Naive thymus-derived CD4-positive, alpha-beta T cell (primary cell): ENCODE measurements at places on chromosomes 12 and 14. TPM values are rescaled to one million over a fixed set of nuclear protein-coding genes. Genes with fewer than 3 reads are reported as not detected.

IRAK4 gene
- 36.3 TPM for polyA plus RNA-seq

RD3L gene
- not detected for polyA plus RNA-seq

ANO4 gene
- polyA plus RNA-seq = not detected

CLEC4A gene
- polyA plus RNA-seq = 0.59 TPM

TBX3 gene
- not detected for polyA plus RNA-seq

SDS gene
- polyA plus RNA-seq = not detected

ACOT4 gene
- 1.8 TPM for polyA plus RNA-seq

IRAK3 gene
- not detected for polyA plus RNA-seq

GRCh38 chr12:112536367-112536730 lies 117.6 kb downstream of the PTPN11 start:
- DNase-seq = no peak

- DNase-seq = no peak
Measured at GRCh38 chr12:124681779-124682391, 114.5 kb upstream of the NCOR2 start.

GRCh38 chr14:74804219-74804825 lies 41.2 kb downstream of the YLPM1 start:
- DNase-seq = peak; percentile 33

DNA sequence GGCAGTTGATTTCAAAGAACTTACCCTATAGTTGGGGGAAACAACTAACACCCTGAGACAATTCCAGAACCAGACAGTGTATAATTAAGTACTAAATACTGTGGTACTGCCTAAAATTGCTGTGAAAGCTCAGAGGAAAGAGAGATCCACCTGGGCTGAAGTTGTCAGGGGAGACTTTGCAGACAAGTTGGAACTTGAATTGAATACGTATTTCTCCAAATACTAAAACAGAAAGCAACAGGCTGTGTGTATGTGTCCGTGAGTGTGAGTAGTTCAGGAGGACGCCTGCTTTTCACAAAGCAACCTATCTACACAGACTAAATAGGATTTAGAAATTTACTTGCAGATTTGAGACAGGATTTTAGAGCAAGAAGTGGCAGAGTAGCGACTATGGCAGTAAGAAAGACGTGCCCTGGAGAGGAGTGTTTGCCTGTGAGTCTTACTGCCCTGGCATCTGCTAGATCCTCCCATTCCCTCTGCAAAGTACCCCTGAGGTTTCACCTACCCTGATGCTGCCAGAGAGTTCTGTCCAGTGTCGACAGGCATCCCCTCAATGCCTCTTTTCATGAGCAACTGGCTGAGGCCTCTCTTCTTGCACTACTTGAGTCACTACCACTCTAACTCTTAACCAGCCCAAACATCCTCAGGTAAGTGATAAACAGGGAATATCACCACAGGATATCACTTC lies 37.4 kb upstream of the BMP4 start:
- no peak for DNase-seq

DNA sequence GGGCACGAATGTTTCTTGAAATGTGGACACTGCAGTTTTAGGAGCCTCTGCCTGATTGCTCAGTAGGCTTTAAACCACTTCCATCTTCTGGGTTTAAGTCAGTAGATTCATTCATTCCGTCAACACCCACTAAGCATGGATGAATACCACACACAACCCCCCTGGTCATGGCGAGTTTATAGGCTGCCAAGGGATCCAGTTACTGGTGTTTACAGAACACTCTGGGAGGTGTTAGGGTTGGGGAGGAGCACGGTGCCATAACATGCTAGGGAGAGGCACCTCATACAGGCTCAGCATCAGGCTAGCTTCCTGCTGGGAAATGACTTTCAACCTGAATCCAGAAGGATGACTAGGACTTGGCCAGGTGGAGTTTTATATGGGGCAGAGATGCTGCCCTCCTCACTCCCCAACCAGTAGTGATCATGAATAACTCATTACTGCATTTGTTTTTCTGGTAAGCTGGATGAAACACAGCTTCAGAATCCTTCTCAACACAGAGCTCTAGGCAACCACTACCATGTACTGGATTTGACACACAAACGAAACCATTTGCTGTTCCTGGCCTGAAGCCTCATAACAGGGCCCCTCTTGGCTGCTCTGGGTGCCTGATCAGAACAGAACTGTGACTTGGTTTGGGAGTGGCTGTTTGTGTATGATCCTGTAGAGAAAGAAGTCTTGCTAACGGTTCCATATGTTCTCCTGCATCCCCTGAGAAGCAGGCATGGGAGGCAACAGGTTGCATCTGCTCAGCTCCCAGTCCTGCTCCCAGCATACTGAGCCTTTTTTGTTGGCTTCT lies 47.9 kb downstream of the FBXW8 start:
- no peak for DNase-seq

GRCh38 chr12:76018111-76018510 lies 13.5 kb downstream of the PHLDA1 start:
- no peak for DNase-seq

DNA sequence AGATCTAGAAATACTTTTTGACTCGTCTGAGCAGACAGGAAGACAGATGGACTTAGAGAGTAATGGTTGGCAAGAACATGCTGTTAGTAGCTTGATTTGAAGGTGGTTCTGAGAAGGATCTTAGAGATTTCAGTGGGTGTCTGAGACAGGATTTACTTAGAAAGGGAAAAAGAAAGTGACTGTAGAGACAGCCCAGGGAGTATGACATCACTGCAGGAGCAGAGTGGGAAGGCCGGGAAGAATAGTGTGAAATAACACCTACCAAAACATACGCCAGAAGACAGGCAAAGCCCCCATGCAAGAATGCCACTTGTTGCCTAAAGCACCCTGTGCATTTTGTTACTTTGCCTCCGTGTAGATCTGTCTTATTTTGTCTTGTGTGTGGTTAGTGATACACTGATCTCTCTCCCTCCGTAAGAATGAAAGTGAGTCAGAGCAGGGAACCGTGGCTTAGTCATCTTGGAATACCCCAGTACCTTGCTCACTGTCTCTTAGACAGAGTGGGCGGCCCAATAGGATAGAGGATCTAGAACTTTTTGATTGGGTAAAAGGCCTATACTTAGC lies 161.3 kb upstream of the IFNG-AS1 start:
- DNase-seq = no peak

- DNase-seq = no peak
Measured at GRCh38 chr12:126523891-126524290, 1458.7 kb downstream of the AACS start.

DNA sequence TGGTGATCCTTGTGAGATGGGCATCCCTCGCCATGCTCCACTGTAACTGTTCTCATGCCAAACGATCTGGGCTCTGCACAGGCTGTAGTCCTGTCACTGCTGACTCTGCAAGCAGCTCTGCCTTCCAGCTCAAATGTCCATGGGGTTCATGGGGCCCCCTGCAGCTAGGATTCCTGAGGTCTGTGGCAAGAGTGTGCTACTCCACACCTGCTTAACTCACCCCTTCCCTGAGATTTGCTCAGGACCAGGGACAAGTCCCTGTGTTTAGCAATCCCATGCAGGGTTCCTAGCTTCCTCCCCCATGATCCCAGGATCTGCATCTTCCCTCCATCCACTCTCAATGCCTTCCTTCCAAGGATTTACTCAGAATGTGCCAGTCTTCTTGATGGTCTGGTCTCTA lies 241.0 kb downstream of the ASCL1 start:
- DNase-seq = no peak

DNA sequence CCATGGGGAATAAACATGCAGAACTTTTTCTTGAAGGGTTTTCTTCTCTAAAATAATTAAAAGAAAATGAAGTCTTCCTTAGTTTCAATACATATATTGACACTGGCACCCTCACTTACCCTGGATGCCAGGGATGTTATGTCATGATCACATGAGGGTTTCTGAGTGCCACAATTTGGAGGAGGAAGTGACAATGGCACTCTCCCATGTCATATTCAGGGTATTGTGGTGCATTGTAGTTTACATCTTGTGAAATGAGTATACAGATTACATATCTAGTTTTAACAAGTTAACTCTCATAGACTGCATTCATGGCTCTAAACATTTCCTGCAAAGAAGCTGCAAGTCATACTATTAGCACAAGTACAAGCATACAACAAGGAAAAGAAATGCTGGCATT lies 37.7 kb downstream of the CCDC177 start:
- no peak for DNase-seq

DNA sequence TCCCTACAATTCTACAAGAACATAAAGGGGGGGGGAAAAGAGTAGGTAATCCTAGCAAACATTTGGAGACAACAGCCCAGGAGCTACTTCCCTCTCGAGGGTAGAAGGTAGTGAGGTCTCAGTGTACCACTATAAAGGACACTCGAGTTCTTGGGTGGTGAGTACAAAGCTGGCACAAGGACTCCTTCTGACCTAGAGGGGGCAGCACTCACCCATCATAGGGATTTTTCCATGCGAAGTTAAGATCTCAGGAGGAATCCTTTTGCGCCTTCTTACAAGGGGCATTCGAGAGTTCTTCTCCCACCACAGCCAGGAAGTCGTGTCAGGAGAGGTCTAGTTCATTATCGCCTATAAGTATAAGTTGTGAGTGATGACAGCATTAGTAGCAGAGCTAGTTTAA lies 200.2 kb upstream of the RBM19 start:
- DNase-seq = no peak

- no peak for DNase-seq
Measured at GRCh38 chr12:109822951-109823411, 10.2 kb downstream of the TRPV4 start.

GRCh38 chr12:57240926-57241401 lies 10.0 kb downstream of the STAC3 start:
- DNase-seq = no peak

DNA sequence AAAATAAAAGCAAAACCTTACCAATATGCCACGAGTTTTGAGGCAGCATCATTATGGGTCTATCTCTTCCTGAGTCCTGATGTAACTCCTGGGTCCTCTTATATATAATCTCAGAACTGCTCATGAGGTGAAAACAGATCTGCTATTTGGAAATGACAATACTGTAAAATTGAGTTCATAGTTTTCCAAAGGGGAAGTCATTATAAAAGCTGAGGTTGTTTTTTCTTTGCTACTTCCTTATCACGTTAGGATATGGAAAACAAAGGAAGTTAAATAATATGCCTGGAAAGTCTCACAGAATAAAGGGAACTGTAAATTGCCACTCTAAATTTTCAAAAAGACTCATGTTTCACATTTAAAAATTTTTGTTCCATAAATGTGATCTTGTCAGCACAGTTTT lies at the start of gene CD163L1:
Gene CD163L1 (minus strand): TSS at position 78 of the 400 bp plus-strand sequence. CDS start 26 bp downstream, at position 52.
- DNase-seq = no peak

GRCh38 chr14:52988139-52988538 lies 37.3 kb upstream of the FERMT2 start:
- no peak for DNase-seq

DNA sequence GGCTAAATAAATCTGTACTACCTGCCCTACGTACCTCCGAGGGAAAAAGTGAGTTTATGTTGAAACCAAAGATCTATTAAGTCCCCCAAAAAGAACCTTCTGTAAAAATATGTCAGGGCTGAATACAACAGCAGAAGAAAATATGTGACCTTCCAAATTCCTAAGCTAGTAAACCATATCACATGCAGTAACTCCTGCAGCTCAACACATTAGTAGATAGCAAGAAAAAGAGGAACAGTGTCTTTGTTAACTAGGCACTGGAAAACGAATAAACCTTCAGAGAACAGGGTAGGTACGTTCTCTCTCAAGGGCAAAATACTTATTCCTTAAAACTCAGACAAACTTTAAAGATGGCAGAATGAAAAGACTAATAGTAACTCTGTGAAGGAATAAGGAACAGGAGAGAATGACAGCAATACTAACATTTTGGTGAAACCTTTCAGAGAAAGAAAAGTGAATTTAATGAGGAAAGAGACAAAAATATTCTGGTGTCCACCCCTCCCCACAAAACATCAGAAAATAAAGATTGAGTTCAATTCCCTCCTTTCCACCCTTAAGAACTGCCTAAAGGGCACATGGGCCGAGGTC lies 18.0 kb downstream of the CBX5 start:
- no peak for DNase-seq

DNA sequence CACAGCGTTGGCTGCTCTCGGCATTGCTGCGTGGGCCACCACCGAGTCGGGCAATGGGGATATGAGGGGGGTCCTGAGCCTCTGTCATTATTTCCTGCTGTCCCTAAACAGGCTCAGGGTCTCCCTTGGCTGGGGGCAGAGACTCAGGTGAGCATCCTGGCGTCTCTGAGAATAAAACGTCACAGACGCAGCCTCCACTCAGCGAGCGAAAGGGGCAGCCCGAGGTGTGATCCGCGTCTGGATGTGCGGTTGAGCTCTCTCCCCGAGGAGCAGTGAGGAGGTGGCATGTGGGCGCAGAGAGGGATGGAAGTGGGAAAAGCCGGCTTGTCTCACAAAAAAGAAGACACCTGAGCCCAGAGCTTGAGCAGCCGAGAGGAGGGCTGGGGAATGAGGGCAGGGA lies 62.6 kb downstream of the GALNT9 start:
- no peak for DNase-seq

- no peak for DNase-seq
Measured at GRCh38 chr12:66244446-66244845, 55.4 kb downstream of the IRAK3 start.

- DNase-seq = no peak
Measured at GRCh38 chr12:27575090-27575761, 51.2 kb downstream of the PPFIBP1 start.

- DNase-seq = peak; percentile 21
Measured at GRCh38 chr12:54126029-54126695, 62.6 kb downstream of the SMUG1 start.

- no peak for DNase-seq
Measured at GRCh38 chr12:12533238-12533829, 29.3 kb downstream of the DUSP16 start.

DNA sequence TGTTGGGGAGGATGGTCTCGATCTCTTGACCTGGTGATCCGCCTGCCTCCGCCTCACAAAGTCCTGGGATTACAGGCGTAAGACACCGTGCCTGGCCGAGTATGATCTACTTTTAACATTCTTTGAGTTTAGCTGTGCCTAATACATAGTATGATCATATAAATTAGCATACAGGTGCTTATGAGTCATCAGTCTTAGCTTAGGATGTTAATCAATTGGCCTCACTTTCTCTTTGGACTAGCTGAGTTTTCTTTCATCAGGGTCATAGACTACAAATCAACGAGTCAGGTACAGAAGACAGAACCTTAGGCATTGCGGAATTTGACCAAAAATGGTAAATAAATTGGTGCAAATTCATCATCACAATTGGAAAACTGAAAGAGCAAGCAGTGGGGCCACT lies 2.2 kb downstream of the SLC25A21 start:
- DNase-seq = no peak

- DNase-seq = no peak
Measured at GRCh38 chr12:131987552-131987951, 37.8 kb downstream of the EP400 start.
